Activated effector memory CD4-positive, alpha-beta T cell treated with anti-CD3 and anti-CD28 coated beads, Interleukin-2, amount 50 U/mL, for 16 hours (primary cell): ENCODE measurements at places on chromosomes 4 and X.

GRCh38 chrX:137234651-137235402, 201.0 kb upstream of the GPR101 start:
- no peak for DNase-seq

DNA sequence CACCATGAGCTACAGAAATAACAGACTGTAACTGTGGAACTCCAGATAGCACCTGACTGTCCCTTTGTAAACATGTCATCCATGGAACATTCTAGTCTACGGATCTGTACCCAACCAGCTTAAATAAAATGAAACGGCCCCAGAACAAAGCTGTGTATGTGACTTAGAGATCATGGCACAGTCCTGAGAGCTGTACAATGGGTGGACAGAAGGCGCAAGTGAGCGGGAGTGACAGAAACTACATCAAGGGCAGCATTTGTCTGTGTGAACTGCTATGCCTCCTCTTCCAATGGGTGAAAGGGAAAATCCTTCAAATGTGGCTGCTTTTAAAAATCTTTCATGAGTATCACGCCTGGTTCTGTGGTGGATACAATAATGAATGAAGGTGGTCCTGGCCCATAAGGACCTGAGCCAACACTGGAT, 72.5 kb downstream of the FAT1 start:
- no peak for DNase-seq

DNA sequence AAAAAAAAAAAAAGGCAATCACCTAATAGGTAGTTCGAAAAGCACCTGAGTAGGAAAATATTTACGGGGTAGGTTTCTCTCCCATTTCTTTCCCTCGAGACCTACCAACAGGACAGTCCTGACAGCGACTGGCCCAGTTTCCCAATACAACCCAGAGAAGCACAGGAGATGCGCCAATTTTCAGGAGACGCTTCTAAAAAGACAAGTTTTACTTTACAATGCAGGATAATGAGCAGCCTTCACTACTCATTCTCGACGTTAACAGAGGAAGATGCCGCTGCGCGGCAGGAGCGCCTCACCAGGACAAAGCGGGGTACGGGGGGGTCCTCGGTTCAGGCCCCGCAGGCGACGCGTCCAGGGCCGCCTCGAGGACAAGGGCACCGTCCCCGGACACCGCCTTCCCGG, 708 bp downstream of the BCLAF3 start:
- no peak for DNase-seq

DNA sequence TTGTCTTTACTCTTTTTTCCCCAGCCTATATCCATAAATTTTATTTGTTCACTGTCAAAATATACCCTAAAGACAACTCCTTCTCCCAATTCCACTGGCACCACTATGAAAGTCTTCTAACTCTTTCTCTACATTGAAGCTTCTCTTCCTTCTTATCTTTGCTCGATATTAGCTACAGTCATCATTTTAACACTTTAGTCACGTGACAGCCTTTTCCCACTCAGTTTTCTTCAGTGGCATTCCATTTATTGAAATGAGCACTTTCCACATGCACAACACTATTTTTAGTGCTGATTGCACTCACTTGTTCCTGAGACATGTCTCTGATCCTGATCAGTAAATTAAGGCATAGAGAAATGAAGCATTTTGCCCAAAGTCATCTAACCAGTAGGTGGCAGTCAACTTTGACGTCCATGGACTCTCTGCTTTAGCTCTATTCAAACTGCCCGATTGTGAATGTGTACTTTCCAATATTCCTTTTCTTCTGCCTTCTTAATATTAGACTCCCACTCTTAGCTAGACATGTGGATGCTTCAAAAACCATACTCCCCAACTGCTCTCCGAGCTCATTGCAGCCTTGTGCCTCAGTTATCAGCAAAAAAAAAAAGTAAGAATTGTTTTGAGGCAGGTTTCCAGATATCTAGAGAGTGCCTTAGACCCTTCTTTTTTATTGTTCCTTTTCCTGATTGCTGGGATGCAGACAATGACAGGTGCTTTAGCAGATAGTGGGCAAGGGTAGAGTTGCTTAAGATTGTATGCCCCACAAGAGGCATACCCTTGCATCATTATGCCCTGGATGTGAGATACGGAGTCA, 394.4 kb upstream of the ADGRL3 start:
- DNase-seq, result no peak

GRCh38 chr4:138492176-138492575, 250.0 kb upstream of the SLC7A11 start:
- DNase-seq, result no peak

DNA sequence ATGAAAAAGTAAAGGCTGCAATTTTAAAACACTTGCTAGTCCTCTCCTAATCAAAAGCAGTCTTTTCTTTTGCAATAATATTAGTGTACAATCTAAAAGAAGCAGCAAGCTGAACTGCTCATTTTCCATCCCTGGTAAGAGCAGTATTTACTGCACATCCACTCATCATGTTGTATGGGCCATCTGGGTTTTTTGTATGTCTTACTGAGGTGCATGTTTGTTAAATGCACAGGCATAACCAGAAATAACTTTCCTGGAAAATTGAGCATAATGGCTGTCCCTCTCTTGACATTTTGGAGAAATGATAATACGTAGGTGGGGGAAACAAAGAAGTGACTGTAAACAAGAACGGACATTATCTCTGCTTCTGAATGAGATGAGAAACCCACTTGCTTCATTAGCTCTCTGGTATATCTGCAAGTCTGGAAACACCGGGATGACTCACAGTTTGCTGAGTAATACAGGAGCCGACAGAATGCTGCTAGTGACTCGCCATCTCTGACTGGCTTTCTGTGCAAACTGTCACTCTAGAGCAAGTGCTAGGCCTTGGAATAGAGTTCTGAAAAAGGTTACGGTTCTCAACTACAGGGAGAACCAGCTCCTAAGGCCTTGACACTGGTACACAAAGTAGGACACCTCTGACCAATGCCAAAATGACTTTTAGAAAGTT, 85.7 kb upstream of the MTM1 start:
- DNase-seq, result peak; percentile 77

- DNase-seq, result no peak
Observed at GRCh38 chrX:72125331-72126047, 6.2 kb downstream of the RTL5 start.

DNA sequence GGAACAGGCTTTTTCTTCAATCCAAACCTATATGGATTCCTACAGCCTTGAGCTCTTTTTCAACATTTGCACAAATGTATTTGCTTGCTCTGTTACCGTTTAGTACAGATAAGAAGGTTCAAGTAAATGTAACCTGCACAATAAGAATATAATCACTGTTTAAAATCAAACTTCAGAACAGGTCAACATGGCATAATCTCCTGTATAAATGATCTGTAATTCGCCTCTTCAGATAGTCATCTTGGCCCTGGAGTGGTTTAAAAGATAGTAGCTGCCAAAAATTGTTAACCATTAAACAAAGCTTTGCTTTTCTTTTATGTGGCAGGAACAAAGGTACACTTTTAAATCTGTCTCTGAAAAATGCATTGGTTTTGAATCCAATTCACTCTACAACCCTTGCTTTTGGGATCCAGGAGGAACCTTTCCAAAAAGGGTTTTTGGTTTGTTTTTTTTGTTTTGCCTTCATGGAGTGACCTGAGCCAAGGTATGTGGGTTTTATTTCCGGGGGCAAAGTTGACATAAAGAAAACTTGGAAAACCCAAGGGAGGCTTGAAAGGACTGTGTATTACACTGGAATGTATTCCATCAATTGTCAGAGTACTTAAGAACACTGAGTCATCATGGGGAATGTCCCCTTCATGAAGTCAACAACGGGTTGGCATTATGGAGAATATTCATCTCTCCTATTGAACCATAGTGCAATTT, 210.4 kb upstream of the HCCS start:
- DNase-seq, result no peak

GRCh38 chr4:71587995-71588394, 195.9 kb downstream of the GC start:
- no peak for DNase-seq

- no peak for DNase-seq
Observed at GRCh38 chrX:153938226-153938786, 3.5 kb upstream of the NAA10 start.

DNA sequence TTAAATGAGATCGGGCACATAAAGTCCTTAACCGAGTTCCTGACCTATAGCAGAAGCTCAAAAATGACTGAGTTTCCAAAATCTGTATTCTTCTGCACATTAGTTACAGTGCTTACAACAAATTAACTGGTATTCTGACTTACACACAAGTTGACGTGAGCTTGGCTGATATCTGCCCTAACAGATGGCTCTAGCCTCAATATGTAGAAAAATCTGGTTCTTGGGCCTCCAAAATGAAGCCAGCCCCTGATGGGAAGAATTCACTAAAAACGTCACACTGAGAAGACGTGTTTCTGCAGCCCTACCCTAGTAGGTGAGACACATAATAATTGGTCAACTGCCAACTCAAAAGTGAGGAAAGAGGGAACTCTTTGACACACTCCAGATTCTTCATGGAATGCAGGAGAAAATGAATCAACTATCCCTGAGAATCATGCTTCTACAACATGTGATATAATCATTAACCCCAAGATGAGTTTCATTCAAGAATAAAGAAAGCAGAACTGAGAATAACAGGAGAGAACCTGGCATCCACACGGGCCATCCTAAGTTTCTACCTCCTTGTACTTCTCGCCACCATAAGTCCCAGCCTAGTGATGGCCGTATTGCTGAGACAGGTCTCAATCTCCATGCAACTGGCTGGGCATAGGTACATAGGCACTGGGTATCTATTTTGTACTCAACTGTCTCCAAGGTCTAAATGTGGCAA, 8.2 kb downstream of the STX18 start:
- no peak for DNase-seq

DNA sequence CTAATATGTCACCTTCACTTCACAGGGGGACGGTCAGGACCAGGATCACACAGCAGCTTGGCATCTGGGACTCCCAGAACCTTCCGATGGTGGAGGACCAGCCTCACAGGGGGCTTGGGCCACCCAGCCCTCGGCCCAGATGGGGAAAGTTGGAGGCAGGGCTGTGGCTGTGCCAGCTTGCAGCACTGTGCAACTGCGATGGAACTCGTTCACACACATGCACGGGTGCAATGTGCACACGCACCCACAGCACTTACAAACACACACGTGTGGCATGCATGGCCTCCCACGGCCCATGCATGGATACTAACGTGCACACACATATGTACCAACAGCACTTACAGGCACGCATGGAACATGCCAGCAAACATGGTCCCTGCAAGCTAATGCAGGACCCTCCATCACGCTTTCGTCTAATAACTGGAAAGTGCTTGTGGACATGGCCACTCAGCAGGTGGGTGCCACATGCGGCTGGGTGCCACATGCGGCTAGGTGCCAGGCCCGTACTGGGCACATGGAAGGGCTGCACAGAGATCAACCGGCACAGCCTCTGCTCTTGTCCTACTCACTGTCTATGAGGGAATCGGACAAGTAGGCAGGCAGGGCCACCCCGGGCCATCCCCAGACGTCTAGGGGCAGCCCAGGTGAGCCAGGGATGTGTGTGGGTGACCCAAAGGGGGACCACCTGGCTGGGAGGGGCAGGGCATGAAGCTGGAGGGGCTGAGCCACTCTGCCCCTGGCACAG, 63.2 kb downstream of the ADRA2C start:
- DNase-seq, result no peak

GRCh38 chr4:92952426-92952825, 648.7 kb downstream of the GRID2 start:
- no peak for DNase-seq

DNA sequence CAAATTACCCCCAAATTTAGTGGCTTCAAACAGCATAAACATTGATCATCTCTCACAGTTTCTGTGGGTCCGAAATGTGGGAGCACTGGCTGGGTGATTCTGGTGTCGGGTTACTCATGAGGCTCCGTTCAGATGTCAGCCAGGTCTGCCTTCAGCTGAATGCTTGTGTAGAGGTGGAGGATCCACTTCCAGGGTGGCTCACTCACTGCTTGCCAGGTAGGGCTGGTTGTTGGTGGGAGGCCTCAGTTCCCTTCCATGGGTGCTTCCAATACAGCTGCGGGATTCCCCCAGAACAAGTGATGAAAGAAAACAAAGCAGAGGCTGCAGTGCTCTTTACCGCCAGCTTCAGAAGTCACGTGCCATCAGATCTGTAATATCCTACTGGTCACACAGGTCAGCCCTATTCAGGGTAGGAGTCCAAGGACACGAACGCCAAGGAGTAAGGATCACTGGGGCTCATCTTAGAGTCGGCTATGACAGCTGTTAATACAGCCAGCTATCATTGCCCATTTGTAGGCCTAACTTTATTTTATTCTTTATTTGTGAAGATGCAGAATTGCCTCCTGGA, 1.1 kb upstream of the SMIM43 start:
- no peak for DNase-seq

DNA sequence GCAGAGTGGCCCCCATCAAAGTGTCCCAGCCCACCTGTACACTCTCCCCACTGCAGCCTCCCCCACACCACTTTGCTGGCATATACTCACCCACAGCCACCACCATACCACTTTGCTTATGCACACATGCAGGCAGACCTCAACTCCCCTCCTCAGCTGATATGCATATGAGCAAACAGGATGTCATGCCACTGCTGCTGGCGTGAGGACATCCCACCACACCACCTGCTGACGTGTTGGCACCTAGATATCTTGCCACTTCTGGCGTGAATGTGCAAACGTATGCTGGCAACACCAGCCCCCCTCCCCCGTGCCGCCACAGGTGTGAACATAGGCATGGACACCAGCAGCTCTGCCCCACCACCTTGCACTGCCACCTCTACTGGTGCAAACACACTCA, 22.4 kb upstream of the MAGEA8 start:
- DNase-seq, result no peak

DNA sequence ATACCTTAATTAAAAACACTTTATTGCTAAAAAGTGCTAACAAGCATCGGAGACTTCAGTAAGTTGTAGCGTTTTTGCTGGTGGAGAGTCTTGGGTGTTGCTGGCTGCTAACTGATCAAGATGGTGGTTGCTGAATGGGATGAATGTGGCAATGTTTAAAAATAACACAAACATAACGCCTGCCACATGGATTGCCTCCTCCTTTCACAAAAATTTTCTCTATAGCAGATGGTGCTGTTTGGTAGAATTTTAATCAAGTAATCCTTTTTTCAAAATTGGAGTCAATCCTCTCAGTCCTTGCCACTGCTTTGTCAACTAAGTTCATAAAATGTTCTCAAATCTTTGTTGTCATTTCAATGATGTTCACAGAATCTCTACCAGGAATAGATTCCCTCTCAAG, 466.8 kb upstream of the TECRL start:
- DNase-seq, result no peak

- DNase-seq, result no peak
Observed at GRCh38 chr4:123593655-123594054, 197.1 kb downstream of the SPRY1 start.

DNA sequence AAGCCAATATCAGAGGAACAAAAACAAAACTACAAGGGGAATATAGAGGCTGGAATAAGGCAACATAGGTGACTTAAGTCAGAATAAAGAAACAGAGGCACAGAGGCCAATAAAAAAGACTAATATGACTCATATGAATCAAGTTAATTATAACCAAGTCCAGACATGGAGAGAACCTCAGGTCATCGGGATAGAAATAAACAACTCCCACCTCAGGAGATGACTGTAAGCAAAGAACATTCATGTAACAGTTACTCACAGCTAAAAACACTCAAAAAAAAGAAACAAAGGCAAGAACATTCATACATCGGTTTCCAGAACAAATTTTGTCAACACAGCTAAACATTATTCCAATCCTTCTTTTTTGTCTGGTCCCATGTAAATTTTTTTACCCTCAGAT, 60.3 kb upstream of the RXFP1 start:
- no peak for DNase-seq

- no peak for DNase-seq
Observed at GRCh38 chrX:57178605-57179004, 41.4 kb upstream of the SPIN2A start.
